ENCODE measurements at places on chromosomes 2 and 18.

DNA sequence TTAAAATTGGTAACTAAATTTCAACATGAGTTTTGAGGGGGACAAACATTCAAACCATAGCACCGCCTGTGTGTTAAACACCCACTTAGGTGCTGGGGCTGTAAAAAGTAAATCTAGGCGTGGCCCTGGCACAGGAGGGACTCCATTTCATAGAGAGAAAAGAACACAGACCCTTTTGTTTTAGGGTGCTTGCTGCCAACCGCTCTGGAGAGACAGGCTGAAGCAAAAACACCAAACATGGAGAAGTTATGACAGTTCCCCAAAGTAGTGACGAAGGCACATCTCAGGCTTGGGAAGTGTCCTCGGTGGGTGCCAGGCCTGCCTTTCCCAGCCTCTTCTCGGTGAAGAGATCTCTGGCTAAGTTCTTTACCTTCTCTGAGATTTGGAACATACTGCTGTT, 5.1 kb downstream of the ACTG2 start:
- DNase-seq, result no peak

DNA sequence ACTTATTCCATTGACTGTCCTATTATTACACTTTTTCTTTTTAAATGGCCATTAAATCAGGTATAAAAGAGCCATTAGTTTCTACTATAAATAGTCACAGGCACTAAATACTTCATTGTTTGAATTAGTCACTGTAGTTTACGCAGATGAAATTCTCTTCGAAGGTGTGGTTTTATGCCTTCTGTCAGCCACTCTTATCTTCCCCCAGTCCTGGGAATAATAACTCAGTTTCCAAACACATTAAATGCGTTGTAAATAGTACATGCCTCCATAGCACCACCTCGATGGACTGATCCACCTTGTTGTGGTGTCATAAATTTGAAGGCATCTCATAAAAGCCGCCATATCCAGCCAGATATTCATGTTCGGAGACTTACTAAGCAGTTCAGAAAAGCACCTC, 72.1 kb upstream of the PARD3B start:
- no peak for DNase-seq

- no peak for DNase-seq
Measured at GRCh38 chr2:221551864-221552263, 20.2 kb downstream of the EPHA4 start.

- DNase-seq, result no peak
Measured at GRCh38 chr2:19819097-19820065, 82.4 kb downstream of the TTC32 start.
